ENCODE measurements at places on chromosomes 3 and 15.

DNA sequence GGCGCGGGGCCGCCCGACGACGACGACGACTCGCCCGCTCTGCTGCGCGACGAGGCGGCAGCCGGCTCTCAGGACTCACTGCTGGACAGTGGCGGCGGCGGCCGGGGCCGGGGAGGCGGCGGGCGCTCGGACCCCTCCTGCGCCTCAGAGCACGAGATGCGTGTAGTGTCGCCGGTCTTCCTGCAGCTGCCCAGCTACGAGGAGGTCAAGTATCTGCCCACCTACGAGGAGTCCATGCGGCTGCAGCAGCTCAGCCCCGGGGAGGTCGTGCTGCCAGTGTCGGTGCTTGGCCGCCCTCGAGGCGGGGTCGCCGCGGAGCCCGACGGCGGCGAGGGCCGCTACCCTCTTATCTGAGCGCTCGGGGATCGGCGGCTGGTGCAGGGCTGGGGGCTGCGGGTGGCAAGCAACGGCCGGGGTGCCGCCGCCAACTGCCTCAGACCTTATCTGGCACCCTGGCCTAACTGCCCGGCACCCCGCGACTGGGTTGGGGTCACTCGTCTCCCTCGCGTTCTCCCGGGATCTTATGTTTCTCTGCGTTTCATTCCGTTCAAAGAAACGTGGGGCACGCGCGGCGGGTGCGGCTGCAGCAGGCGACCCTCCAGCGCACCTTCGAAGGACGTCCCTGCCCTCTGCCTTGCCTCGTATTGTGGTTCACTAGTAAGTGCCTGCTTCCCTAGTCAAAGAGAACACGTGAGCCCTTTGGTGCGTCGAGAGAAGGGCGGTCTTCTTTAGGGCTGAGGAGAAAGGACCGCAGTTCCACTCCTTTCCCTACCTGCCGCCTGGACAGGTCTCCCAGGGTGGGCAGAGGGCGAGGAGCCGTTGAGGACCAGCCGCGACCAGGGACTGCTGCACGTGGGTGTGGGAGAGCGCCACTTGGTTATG, 1.0 kb downstream of the C3orf80 start:
- DNase-seq: no peak

DNA sequence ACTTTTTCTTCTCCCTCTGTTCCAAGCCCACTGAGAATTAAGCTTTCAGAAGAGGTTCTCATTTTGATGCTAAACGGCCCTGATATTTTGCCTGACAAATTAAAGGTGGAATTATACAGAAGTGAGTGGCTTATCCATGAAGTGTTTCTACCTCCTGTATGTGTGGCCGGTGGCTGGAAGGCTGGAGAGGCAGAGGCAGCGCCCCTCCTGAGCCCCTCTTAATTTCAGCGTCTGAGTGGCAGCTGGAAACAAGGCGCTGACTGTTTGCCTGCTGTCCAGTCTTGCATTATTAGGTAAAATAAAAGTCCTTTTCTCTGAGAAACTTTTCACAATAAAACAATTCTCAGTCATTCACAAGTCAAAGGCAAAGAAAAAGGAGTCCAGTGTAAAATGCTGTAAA, 685.7 kb downstream of the MCTP2 start:
- DNase-seq: no peak

GRCh38 chr3:109265295-109265694, 51.0 kb downstream of the DPPA2 start:
- DNase-seq: no peak

GRCh38 chr3:102233881-102234280, 200.9 kb upstream of the ZPLD1 start:
- DNase-seq: no peak

DNA sequence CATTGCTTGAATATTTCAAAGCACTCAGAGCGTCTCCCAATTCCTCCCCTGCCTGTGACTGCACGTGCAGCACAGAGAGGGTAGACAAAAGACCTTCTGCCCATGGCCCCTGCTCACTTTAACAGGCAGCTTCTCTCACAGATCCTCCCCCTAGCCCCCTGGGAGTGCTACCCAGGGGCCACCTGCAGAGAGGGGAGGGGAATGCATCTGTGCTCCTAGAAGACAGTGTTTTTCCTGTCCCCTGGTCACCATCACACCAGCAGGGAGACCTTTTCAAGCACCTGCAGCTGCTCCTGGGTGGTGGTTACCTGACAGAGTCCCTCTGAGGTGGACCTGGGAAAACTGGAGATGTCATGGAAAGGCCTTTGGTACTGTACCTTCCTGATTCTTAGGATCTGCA, 56.7 kb upstream of the PRR23C start:
- no peak for DNase-seq

DNA sequence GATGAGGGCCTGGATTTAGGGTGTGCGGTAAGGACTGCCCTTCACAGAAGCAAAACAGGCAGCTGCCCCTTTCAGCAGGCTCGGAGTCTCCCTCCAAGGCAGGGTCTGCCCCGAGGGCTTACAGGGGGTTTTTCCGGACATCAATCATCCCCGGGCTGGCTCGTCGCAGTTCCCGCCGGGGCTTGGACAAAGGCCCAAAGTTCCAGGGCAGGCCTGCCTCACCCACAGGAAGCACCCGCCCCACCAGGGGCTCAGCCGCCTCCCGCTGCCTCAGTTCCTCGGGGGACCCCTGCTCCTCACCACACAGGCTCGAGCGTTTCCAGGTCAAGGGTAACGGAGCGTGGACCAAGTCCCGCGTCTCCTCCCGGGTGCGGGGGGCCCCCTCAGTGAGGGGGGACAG, 27.0 kb downstream of the KIF7 start:
- DNase-seq: no peak

DNA sequence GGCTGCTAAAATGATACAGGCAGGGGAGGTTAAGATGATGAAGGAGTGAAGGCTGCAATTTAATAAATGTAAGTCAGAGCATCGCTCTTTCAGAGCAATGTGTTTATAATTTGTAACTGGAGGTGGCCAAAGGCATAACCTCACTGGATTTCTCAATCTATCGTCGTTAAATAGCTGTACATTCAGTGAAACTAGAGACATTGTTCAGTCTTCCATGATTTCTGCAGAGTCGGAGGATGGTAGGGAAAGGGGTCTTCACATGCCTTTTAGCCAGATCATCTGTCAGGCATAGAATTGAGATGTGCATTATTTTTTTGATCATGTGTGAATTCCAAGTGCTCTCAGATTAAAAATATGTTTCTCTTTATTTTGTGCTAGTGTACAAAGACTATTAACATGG, 315.4 kb downstream of the OXSM start:
- no peak for DNase-seq

GRCh38 chr3:96755519-96755918, 58.9 kb upstream of the EPHA6 start:
- no peak for DNase-seq

GRCh38 chr3:113717308-113717707, 20.9 kb upstream of the USF3 start:
- DNase-seq: no peak

DNA sequence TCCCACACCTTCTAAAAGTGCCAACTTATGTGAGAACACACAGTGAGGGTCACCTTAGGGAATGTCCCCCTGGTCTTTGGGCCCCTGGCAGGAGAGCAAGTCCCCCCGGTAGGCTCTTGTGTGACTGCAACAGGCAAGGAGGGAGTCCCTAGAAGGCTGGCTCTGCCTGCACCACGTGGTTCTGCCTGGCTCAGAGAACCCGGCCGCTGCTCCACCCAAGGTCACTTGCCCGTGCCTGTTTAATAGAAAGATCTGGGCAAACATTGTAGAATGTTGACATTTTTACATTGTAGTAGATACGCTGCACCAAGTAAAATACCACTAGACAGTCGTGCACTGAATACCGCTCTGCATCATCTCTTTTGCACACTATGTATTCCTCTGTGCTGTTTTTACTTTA, 21.9 kb downstream of the GABRA5 start:
- no peak for DNase-seq

DNA sequence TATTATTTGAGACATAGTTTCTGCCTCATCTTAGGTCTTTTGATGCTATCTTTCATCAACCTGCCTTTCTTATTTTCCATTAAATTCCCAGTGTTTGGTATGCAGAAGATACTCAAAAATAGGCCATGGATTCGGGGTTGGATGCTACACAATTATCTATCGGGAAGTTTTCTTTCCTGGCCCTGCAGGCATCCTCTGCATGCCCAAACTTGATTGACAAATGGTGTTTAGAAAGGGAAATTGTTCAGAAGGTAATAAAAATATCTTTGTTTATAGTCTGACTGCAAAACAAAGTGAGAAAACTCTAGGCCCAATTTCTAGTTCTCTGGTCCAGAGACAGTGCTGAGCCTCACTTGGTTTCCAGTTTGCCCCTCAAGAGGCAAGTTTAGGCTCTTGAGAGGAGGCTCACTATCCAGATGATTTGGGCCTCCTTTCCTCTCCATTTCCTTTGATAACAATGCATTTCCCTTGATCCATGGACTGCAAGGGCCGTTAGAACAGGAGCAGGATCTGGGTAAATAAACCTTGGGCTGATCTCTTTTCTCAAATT, 157.1 kb upstream of the DPH6 start:
- DNase-seq: no peak

DNA sequence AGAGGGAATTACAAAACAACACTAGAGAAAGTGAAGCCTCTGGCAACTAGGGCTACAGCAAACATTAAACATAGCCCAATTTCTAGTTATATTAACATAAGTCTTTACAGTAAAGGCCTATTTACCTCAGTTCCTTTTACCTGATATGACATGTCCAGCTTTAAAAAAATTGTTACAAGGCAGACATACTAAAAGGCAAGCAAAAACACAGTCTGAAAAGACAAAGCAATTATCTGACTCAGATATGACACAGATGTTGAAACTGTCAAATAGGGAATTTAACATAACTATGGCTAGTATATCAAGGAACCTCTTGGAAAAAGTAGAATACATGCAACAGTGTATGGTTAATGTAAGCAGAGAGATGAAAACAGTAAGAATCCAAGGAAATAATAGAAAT, 238.6 kb downstream of the RAP2B start:
- DNase-seq: no peak

GRCh38 chr15:92571824-92572223, 83.8 kb downstream of the FAM174B start:
- no peak for DNase-seq

DNA sequence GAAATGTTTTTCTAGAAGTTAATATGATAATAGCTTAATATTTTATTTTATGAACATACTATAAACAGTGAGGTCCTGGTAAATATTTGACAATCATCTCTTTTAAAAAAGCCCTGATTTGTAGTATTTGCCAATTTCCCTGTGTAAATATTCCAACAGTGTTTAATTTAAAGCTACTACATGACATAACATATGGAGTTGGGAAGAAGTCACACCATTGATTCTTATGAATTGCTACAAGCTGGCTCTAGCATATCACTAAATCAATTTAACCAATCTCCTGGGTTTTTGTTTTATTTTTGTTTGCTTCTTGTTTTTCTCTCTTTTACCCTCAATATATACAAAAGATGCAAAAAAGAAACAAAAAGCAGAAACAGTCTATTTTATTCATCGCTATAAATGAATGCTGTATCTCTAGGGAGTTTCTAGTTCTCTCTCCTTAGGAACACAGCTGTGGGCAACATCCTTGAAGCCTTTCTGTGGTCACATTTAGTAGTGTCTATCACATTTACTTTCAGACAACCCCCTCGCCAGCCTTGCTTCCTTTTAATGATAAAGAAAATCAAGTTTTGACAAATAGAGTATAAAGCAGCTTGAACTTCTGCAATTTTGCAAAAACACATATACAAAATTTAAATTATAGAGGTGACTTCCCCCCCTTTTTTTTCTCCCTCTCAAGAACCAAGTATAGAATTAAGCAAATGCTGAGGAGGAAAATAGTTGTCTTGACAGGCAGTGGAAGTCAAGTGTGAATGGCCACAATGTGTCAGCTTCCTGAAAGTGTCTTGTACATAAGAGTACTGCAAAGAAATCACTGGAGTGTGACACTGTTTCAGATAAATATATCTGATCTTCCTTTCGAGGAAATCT, 21.4 kb downstream of the CCR1 start:
- DNase-seq: peak; percentile 86

DNA sequence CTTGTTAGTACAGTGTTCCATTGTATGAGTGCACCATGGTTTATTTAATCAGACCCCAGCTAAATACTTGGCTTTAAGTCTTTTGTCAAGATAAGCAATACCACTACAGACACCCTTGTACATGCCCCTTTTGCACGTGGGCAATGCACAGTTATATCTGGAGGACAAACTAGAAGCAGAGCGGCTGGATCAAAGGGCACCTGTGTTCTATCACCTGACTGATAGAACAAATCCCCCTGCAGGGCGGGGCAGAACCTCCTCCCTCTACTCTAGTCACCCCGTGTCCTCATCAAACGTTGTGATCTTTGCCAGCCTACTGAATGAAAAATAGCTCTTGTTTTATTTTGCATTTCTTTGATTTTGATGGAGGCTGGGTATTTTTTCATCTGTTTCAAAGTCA, 314.9 kb downstream of the TLE3 start:
- no peak for DNase-seq

- no peak for DNase-seq
Measured at GRCh38 chr15:63826528-63826927, 7.2 kb downstream of the HERC1 start.

DNA sequence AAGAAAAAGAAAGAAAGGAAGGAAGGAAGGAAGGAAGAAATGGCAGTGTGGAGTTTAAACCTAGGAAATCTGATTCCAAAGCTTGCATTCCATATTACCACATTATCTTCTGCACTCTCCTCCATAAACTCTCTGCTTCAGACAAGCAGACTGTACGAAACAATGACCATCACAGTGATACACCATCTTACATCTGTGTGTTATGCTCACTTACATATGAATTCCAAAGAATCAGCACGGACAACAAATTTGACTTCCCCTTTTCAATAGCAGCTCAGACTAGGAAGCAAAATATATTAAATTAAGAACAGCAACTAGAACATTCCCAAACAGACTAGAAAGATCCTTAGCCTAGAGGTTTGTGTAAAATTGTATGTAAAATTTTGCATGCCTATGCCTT, 18.0 kb upstream of the PPM1L start:
- no peak for DNase-seq

DNA sequence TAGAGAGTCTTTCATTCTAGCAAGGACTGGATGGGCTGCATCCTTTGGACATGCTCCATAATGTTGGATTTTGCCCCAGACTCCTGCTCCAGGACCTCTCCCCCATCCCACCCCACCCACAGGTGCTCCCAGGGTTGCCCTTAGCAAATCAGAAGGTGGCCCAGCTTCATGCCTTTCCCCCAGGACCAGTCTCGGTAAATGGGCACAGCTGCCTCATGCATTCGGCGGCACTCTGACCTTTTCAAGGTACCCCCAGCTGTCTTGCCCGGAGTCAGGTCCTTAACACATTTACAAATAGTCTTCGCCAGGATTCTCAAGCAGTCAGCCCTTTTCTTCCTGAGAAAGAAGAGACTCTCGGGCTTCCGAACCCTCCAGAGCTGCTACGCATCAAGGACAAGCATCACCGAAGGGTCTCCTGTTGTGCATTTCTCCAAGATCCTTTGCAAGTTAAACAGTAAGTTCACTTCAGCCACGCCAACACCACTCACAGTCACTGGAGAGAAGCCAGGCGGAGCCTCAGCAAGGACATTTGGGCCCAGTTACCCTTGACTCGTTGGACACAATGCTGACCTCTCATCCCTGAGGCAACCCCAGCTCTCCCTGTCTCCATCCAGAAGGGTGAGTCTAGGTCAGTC, 287.8 kb downstream of the FAM43A start:
- DNase-seq: no peak

Measured in GDM1 (cell line).